NCI-H1092 (cell line): ENCODE measurements at places on chromosomes 2 and 18.

DNA sequence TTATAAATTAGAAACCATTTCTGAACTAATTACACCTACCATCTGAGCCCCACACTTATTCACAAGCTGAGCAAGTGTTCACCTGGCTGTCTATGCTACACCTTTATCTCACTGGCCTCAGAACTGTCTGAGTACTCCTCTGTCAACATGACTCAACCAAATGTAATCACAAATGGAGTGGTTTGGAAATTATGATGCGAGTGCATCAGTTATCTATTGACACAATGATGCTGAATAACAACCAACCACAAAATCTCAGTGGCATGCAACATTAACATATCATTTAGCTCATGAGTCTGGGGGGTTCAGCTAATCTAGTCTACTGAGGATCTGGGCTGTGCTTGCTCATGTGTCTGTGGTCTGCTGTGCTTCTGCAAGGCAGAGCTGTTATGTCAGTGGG lies 184.2 kb upstream of the NXPH2 start:
- no peak for DNase-seq

DNA sequence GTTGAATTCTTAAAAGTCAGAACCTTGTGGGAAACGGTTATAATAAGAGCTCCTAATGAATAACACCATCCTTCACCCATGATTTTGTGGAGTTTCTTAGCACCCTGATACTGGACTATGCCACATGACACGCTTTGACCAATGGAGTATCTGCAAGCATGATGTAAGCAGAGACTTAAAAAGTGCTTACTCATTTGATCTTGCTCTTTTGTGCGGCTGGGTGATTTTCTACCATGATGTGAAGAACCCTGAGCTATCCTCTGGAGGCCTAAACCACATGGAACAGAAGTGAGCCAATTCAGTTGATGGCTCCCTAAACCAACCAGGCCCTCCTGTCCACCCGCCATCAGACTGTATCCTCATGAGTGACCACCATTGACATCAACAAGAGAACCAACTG lies 70.9 kb downstream of the TCF4 start:
- DNase-seq, result no peak

GRCh38 chr18:42436222-42436765 lies 481.3 kb downstream of the PIK3C3 start:
- DNase-seq, result no peak

GRCh38 chr2:64101141-64101591 lies 43.1 kb downstream of the PELI1 start:
- no peak for DNase-seq

- DNase-seq, result no peak
Observed at GRCh38 chr2:193749485-193749884, 1554.8 kb upstream of the TMEFF2 start.

DNA sequence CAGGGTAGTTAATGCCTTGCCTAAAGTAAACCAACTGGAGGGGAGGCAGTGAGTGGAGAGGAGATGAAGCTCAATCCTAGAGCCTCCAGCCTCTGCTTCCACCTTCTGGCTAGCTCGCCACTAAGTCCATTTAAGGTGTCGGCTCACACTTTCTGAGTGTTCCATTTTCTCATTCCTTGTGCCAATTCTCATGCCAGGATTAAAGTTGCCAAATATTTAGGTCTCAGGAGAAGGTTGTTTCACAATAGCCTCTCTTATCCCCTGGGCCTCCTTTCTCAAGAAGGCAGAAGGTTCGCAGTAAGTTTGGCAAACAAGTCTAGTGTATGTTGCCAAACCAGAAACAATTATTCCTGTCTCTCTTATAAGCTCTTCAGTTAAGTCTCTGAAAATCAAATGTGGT lies 57.2 kb downstream of the TACR1 start:
- DNase-seq, result no peak

DNA sequence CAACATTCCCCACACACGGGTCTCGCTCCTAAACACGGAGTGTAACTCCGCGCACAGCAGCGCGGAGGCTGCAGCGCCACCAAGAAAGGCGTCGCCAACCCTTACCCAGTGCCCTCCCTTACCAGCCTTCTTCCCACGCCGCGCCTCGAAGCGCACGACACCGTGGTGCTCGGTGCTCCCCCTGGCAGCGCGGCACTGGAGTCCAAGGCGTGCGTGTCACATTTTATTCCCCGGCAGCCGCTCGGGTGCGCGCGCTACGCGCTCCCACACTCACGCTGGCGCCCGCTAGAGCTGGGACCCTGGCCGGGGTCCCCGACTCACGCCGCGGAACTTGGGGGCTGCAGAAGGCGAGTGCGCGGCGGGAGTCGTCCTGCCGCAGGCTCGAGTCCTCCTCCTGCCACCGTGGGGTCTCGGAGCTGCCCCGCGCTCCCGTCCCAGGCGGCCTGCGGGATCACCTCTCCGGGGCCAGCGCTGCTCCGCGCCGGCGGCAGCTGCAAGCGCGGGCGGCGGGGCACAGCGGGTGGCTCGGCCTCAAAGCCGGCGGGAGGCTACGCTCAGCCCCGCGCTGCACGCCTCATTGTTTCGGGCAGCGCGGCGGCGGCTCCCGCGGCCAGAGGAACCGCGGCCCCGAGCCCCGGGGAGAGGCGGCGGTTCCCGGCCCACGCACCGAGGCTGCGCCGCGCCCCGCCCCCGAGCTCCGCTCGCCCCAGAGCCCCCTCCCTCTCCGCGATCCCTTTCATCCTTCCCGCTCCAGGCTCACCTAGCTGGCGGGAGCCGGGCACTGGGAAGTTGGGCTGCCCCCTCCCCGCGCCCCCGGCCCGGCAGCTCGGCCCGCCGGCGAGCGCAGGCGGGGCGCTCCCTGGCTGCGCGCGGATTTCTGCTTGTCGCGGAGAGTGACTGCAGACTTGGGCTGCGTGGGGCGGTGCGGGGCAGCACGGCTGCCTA lies at the start of gene ST6GAL2:
Gene ST6GAL2 (minus strand): TSS at position 197 of the 945 bp plus-strand sequence. CDS start 42,190 bp downstream, outside the sequence.
- DNase-seq, result no peak

DNA sequence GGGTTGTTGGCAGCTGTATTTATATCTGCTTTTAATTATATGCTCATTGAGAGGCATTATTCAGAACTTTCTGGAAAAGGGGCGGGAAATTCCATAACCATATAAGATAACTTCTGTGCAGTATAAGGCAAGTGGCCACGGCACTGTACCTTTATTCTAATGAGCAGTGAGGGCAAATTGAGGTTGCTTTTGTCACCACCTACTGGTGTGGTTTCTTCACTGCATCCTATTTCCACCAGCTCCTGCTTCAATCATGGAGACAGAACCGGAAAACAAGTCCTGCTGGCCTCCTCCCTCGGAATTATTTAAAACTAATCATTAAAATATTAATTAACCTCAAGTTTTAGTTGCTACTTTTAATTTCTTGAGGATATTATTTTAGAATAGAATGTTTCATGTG lies 759.4 kb downstream of the CBLN2 start:
- DNase-seq, result no peak

DNA sequence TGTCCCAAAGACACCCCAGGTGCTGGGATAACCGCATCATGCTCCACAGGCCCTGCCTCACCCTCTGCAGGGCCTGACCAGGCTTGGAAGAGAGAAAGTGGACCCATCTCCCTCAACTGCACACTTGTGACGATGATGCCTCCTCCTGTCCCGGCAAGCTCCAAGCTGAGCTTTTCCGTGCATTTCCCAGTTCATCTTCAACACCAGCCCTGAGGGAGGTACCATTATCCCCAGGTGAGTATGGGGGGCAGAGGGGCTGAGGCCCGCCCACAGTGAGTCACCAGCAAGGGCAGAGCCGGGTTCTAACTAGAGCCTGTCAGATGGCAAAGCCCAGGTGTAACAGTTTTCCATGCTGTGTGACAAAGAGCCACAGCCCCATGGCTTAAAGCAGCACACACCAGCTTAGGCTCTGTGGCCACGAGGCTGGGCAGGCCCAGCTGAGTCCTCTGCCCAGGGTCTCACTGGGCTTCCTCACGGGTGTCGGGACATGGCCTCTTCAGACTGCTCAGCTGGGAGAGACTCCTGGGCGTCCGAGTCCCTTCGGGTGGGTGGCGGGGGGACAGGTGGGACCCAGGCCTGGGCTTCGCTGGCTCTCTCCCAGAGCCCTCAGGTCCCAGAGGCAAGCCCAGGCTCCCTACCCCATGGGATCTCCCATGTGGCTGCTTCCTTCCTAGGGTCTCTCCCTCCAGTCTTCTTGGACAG lies 108.4 kb upstream of the OTOS start:
- no peak for DNase-seq

DNA sequence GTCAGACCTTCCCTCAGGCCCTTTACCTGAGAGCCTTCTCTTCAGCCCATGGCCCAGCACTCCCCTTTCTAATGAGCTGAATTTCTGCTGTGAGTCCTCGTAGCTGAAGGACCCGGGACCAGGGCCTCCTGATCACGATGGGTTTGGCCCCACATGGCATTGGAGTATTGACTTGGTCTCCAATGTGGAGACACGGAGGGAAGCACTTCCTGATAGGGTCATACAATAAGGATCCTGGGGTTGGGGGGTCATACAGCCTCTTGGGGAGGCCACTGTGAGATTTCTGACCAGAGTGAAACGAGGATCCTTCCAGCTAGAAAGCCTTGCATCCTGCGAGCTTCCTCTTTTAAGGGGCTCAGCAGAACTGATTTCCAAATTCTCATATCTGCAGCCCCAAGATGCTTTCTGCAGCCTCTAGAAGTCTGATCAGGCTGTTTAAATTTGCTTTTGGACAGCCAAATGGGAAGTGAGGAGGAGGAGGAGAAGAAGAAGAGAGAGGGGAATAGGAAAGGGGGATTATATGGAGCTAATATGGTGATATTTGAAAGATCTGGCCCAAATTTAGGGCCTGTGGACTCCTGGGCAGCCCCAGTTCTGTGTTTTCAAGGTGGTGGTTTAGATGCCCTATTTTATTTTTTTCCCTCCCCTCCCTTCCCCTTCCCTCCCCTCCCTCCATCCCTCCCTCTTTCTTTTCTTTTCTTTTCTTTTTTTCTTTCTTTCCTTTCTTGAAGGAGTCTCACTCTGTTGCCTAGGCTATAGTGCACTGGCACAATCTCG lies 38.9 kb downstream of the RHOB start:
- no peak for DNase-seq

- DNase-seq, result no peak
Observed at GRCh38 chr18:80112624-80113248, 3.7 kb downstream of the ADNP2 start.

DNA sequence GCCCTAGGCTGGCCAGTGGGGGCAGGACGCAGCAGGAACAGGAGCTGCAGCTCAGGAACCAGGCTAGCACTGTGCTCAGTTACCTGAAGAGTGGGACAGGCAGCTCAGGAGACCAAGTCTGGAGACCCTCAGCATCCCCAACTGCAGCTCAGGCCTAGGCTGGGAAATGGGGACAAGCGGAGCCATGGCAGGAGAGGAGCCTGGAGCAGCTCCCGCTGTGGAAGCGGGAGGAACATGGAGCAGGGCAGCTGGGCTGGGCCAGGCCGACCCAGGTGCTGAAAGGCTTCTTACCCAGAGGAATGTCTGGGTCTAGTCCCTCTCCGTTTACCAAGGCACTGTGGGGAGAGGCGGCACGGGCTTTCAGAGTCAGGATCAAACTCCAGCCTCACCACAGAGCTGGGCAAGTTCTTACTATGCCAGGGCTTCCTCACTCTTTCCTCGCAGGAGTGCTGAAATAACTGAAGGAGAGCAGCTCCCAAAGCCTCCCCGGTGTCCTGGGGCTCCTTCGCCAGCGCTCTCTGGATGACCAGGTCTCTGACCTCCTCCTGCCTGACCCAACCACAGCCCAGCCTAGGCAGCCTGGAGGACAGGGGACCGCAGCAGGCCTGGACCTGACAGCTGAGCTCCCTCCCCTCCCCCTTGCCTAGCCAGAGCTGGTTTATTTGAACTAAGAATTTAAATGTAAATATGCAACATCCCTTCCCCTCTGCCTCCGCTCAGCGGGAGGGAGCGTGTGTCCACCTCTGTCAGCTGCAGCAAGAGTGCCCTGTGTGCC lies 247.8 kb upstream of the SIX2 start:
- peak; percentile 56 for DNase-seq

- peak; percentile 29 for DNase-seq
Observed at GRCh38 chr2:18346344-18346743, 214.1 kb downstream of the RDH14 start.

- DNase-seq, result no peak
Observed at GRCh38 chr2:109586687-109587086, 27.1 kb downstream of the SEPTIN10 start.

DNA sequence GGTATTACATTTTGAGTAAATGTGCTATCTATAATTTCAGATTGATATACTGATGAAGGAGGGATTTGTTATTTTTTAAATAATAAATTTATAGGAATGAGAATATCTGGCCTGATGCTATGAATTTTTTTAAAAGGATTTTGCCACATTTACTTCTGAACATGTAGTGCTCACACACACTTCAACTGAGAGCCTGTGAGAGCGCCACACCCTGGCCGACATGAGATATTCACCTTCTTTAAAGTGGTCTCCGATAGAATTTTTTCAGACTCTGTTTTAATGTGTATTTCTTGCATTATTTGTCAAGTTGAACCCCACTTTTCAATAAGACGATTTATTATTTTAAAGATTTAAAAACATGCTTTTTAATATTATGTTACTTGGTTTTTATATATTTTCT lies 813.3 kb downstream of the DCC start:
- no peak for DNase-seq

DNA sequence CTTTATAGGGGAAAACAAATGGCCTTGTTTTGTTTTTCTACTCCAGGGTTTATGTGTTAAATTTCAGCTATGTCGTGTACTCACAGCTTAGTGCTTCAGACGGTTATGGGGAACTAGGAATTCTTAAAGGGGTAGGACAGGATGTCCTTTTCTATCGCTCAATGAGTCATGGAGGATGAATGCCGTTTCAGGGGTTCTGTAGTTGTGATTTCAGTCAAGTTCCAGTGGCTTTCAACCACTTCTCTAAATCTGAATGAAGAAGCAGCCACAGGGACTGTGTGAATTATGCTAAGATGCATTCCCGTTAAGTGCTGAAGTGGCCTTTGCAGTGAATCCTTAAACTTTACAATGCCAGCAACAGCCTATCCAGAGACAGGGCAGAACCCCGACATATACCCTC lies 1231.7 kb upstream of the ZEB2 start:
- DNase-seq, result no peak

- no peak for DNase-seq
Observed at GRCh38 chr2:151928380-151928779, 100.2 kb upstream of the ARL5A start.
